ENCODE measurements at places on chromosomes 5 and 9. TPM values are rescaled to one million over a fixed set of nuclear protein-coding genes. Genes with fewer than 3 reads are reported as not detected.

DNA sequence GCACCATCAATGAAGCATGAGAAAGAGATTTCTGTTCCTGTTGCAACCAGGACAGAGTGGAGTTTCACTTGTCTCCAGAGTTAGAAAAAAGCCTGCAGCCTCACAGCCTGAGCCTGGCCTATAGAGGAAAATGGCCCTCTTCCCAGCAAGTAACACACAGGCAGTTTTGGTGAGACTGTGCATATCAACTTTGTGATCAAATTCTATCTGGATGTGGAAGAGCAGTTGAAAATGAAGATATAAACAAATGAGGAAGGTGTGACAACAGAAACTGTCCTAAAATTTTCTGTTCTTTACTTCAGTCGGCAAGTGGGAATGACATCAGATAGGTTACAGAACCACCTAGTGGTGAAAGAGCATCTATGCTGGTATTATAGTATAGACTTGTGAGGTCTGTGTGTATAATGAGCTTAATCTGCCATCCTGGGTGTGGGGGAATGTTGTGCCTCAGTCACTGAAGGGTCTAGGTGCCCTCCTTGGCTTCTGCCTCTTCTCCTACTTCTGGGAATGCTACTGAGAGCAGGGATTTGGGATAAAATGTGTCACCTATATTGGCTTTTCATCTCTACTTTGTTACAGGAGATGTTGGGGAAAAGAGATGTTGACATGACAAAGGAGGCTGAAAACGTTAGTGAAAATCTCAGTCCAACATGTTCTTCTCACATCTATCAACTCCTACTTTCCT is 28.2 kb downstream of the YIPF5 start:
- peak; percentile 11 for DNase-seq

DNA sequence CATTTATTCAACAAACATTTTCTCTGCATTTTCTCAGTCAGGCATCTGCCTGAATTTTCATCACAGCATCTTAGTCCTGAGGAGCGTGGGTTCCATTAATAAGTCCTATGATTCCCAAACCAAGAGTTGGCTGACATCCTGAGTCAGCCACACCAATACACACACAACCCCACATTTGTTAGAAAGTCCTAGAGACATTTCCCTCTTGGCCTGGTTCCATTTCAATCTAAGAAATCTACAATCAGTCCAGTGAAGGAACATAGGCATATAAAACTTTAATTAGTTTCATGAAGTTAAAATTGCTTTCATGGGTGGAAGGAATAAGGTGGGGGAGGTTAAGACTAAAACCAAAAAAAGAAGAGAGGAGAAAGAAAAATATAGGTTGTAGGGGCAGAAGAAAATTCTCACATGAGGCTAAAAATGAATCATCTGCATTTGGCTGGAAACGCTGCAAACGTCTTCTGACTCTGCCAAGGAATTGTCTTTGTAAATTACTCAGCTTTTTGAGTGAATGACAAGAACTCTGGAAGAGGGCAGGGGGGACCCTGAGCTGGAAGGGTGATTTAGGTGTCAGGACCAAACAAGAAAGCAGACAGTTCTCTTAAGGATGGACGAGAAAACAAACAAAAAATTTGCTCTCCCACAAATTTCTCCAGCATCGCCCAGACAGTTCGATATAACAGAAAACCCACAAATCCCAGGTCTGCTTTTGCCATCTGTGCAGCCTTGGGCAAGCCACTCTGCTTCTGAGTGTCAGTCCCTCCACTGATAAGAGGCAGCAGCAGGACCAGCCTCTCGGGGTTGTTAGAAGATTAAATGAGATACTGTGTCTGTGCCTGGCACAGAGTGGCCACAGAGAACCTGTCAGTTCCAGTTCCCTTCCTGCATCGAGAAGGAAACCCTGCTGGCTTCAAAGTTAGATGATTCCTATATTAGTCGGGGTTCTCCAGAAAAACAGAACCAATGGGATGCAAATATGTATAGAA is 289.7 kb downstream of the CDK5RAP2 start:
- DNase-seq, result no peak

DNA sequence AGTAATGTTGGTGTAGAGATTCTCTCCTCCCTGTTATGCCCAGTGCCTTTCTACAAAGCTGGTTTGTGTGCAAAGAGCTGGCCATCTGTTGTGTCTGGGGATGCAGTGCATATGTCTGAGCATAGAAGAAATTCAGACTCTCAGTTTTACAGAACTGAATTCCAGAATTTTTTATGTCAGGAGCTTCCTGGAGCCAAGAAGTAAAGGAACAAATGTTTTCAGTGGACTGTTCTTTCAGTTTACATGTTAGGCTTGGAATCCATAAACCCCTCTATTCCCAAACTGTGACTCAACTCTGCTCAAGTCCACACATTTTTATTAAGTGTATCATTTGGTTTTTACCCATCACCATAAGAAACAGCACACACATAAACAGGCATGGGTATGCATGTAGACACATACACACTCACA is 366.0 kb downstream of the BRINP1 start:
- DNase-seq, result no peak

DNA sequence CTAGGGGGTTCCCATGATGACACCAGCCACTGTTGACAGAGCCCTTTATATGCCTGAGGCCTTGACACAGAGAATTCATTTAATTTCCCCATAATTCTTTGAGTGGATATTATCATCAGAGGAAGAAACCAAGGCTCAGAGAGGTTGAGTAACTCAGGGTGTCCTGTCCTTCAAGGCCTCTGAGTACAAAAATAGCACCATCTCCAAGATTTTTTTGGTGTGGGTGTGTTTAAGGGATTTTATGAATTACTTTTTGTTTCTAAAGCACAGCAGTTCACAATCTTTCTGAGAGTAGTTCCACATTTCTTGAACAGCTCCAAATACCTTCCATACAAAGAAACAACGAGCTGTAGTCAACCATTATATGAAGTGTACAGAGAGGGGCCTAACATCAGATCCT is 6.2 kb upstream of the GSN start:
- peak; percentile 6 for DNase-seq

- no peak for DNase-seq
Measured at GRCh38 chr9:95057101-95057500, 260.4 kb downstream of the FANCC start.

DNA sequence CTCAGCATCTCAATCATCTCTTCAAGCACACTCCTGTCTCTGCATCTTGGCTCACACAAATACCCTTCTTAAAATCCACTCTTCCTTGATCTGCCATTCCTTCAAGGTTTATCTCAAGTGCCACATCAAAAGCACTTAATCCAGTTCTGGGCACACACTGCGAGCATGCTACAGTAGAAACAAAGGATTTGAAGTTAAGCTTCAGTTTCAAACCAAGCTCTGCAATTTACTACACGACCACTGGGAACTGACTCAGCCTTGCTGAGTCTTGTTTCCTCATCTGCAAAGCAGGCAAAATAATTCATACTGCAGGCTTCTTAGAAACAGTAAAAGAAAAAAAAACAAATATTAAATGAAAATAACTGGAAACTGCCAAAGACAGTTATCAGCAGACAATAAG is 50.5 kb upstream of the CTNNAL1 start:
- DNase-seq, result no peak

DNA sequence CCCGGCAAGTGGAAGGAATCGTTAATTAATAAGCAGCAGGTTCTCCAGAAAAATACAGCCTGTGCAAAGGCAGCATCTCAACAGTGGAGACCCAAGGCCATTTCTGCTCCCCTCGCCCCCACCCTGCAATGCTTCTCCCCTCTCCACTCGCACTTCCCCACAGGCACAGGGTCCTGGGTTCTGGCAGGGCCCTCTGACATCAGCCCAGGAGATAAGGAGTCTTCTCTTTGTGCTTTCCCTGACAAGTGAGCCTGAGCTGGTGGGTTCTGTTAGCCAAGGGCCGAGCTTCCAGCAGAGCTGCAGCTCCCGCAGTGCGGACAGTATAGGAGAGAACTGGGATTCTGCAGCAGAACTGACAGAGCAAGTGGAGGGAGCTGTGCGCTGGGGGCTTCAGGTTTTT is 257.5 kb downstream of the NSG2 start:
- no peak for DNase-seq

DNA sequence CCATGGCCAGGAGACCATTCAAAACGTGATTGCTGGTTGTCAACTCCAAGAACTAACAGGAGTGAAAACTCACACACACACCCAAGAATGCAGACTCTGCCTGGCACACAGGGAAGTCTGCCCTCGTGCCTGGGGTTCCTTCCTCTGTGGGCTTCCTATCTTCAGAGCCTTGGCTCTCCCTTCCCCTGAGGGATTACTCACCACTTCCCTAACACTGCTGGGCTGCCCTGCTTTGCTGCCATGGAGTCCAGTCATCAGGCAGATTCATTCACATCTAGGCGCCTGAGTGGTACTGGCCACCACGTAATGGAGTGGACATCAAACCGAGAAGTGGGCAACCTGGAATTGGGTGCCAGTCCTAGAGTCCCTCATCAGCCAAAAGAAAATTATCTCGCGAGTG is 76.4 kb upstream of the PRSS3 start:
- no peak for DNase-seq

DNA sequence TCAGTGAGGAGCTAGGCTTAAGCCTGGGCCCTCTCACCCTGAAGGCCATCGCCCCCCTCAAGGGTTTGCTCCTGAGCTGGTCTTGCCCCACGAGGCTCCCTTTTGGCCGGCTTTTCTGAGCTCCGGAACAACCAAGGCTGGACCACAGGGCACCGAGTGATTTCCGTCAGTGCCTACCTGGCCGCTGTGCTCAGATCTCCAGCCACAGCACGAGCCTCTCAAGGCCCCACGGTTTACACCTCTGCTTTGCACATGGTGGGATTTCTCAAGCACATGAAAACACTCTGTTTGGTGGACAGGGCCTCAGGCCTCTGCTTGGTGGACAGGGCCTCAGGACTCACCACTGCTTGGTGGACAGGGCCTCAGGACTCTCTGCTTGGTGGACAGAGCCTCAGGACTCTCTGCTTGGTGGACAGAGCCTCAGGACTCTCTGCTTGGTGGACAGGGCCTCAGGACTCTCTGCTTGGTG is 15.8 kb downstream of the CLPTM1L start:
- DNase-seq, result no peak

GRCh38 chr9:118961857-118962256 is 407.4 kb downstream of the BRINP1 start:
- peak; percentile 55 for DNase-seq

DNA sequence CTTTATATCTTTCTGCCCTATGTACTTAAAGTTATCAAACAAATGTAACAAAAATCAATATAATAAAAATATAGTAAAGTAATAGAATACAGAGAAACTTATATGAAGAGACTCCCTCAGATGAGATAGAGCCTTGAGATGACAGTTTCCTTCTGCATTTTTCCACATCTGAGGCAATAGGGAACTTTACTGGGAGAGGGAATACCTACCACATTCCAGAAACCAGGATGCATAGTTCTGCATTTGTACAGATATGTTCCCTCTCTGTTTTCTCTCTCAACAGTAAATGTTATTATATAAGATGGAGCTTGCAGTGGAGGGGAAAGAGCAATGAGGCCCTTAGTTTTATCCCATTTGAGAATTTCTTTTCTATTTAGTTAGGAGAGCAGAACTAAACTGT is 109.6 kb upstream of the KCNN2 start:
- DNase-seq, result no peak

The CDH6 gene
- total RNA-seq, result not detected

The NME5 gene
- 1.9 TPM for total RNA-seq

The MCC gene
- 2.5 TPM for total RNA-seq

Measured in PC-9 (cell line).